Germinal center (tissue), 1 donor: ENCODE measurements at places on chromosomes 3 and 15.

- DNase-seq, result no peak
These were observed 48.6 kb upstream of the ATOSA start for GRCh38 chr15:52727815-52728214.

GRCh38 chr3:173976281-173976680 is 578.7 kb downstream of the NLGN1 start:
- DNase-seq, result no peak

DNA sequence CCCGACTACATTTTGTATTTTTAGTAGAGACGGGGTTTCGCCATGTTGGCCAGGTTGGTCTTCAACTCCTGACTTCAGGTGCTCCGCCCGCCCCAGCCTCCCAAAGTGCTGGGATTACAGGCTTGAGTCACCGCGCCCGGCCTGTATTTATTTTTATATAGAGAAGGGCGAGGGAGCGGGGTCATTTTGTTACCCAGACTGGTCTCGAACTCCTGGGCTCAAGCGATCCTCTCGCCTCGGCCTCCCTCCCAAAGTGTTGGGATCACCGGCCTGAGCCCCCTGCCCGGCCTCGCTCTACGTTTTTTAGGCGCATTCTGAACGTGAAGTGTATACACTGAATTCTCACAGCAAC is 514 bp upstream of the PPP4R2 start:
- no peak for DNase-seq

DNA sequence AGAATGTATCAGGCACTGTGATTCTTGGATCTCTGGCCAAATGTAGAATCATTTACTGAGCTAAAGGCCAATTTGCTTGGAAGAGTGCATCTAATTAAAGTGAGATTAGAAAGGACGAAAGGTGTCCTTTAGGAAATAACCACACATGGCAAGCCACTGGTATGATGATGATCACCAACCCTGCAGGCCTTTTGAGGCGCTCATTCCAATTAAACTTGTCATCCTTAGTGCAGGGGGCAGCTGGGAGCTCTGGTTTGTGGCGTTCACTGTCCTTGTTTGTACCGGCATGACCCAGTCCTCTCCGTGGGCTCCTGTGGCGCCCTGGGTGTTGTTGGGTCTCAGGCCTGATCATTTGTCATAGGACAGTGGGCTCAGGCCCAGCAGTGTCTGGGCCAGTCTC is 11.0 kb downstream of the LIMD1 start:
- DNase-seq, result no peak

- no peak for DNase-seq
These were observed 68.0 kb upstream of the TAMM41 start for GRCh38 chr3:11914651-11915050.

- DNase-seq, result no peak
These were observed 69.9 kb downstream of the EPHB3 start for GRCh38 chr3:184631472-184631861.

- no peak for DNase-seq
These were observed 30.1 kb downstream of the PPARG start for GRCh38 chr3:12318758-12319621.

- no peak for DNase-seq
These were observed 246.6 kb downstream of the IL20RB start for GRCh38 chr3:137204409-137204808.

- DNase-seq, result no peak
These were observed 145.7 kb upstream of the CBLB start for GRCh38 chr3:106014518-106014917.

GRCh38 chr3:61530355-61530754 is 31.0 kb upstream of the PTPRG start:
- no peak for DNase-seq

- DNase-seq, result peak; percentile 69
These were observed 2.5 kb downstream of the ANP32A start for GRCh38 chr15:68818066-68818768.

DNA sequence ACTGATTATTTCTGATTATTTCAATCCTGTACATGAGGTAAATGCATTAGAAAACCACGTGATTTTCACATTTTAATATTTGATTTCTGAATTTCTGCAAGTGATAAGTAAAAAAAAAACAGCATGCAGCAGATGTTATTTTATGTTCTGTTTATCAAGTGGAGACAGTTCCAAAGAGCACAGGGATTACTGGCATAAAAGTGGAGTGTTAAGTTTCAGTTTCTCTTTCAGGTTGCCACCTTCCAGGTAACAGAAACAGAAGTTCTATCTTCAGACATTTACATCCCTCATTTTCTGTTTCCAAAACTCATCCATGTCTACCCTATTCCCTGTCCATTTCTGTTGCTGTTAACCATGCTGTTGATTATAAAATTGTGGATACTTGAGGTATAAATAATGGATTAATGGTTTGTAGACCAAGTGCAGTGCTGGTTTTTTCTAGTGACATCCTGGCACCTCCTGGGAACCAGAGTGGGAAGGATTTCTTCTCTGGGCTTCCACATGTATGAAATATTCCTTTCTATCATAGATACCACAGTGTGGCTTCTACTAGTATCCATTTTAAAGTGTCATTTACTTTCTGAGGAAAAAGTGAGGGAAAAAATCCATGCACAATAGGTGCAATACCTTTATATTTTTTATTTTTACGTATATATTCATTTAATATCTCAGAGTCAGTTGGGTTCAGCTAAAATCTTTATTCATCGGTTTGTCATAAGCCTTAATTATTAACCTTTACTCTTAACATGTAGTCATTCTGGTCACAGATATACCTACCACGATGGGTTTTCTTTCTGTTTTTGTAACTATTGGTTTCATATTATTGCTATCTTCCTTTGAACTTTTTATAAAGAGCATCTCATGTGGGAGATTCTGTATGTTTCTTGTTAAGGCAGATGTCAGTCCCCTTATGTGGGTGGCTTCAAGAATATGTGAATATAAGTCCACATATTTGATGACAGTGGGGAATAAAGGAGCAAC is 1010.0 kb downstream of the SQOR start:
- no peak for DNase-seq

GRCh38 chr15:41933771-41934170 is 38.6 kb downstream of the EHD4 start:
- DNase-seq, result no peak
